ENCODE measurements at places on chromosomes 12 and 14.

- peak; percentile 99 for DNase-seq
These were observed at the start of gene KSR2 for GRCh38 chr12:117968826-117969659. TSS of gene KSR2 (minus strand) at chr12:117968990. CDS start at chr12:117968255, 735 bp downstream.

GRCh38 chr12:53224061-53224896, 7.7 kb downstream of the RARG start:
- peak; percentile 42 for DNase-seq

GRCh38 chr12:80701388-80701787, 6.0 kb upstream of the MYF6 start:
- DNase-seq: no peak

DNA sequence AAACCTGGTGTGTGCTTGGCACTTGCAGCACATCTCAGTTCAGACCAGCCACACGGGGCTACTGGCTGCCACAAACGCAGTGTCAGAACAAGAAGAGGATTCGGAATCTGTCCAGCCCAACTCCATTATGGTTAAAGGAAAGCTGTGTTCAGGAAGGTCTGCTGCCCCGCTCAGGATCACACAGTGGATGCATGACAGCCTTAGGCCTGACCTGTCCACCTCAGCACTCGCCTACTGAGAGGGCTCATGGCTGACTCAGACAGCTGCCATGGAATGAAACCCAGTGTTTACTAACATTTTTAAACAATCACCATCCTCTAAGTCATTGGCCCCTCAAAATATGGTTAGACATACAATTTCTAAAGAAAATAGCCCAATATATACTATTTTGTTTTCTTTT, 5.6 kb upstream of the NIN start:
- no peak for DNase-seq

DNA sequence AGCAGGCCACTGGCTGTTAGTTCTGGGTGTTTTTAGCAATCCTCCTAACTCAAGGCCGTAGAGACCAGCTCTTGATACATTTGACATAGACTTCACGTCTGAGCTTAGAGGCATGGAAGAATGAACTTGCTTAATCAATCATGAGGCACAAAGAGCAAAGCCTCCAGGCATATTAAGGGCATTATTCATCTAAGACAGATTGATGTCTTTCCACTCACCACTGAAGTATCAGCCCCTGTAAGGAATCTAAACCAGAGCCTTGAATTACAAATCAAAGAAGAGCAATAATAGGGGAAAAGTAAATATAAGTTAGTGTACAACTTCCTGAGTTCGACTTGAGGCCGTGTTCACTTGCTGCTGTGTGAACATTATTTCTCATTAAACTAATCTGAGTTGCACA, 1470.7 kb downstream of the AACS start:
- no peak for DNase-seq

DNA sequence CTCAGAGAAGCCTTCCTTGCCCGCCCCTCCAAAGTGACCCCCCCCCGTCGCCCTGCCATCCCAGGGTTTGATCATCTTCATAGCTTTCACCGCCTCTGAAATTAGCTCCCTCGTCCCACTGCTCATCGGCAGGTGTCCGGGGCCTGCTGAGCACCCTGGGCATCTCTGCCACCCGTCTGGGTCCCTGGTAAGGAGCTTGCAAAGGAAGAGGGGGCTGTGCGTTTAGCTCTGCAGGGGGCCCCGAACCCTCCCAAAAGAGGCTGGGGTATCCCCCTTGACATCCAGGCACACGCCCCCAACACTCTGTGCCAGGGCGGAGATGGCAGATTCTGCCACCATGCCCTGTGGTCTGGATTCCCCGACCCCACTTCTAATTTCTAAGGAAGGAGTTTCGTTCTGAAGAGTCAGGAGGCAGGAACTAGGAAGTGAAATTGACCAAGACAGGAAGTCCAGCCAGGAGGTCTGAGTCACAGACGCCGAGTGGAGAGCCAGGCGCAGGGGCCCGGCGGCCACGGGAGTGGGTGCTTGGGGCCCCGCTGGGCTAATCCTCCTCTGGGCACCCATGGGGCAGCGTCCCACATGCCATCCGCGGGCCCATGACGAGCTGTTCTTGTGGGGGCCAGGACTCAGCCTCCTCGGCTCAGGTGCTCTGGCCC, 95.7 kb downstream of the RFLNA start:
- DNase-seq: no peak

DNA sequence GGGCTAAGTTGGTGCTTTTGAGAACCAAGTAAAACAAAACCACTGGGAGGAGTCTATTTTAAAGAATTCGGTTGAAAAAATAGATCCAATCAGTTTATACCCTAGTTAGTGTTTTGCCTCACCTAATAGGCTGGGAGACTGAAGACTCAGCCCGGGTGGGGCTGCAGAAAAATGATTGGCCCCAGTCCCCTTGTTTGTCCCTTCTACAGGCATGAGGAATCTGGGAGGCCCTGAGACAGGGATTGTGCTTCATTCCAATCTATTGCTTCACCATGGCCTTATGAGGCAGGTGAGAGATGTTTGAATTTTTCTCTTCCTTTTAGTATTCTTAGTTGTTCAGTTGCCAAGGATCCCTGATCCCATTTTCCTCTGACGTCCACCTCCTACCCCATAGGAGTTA, 1.8 kb upstream of the RAB5B start:
- DNase-seq: no peak

GRCh38 chr12:110743571-110744093, 941 bp upstream of the PPP1CC start:
- DNase-seq: no peak

- DNase-seq: no peak
These were observed 759.6 kb upstream of the TMEM132C start for GRCh38 chr12:127507341-127507740.

DNA sequence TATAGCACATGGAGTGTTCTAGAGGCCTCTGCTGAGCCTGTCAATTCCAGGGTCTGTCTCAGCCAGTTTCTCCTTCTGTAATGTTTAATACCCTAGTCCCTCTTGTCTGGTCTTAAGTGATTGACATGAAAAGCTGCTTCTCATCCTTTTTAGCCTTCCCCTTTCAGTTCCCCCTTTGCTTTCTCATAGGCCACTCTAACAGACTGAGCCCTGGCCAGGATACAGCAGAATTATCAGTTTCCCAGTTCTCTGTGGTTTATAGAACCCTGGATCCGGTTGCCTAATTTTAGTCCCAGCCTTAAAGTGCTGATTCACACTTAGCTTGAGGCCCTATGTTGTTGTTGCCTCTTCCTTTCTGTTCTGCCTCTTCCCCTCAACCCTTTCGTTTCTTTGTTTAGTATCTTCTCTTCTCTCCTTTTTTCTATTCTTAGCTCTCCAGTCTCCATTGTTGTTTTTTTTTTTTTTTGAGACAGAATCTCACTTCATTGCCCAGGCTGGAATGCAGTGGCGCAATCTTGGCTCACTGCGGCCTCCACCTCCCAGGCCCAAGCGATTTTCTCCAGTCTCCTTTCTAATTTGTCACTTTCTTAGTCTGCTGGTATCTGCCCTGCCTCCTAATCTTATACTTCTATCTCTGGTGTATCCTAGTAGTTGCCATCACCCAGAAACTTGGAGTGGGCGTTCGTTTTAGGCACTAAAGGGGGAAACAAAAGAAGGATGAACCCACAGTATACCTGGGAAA, 2.9 kb upstream of the BIN2 start:
- no peak for DNase-seq

DNA sequence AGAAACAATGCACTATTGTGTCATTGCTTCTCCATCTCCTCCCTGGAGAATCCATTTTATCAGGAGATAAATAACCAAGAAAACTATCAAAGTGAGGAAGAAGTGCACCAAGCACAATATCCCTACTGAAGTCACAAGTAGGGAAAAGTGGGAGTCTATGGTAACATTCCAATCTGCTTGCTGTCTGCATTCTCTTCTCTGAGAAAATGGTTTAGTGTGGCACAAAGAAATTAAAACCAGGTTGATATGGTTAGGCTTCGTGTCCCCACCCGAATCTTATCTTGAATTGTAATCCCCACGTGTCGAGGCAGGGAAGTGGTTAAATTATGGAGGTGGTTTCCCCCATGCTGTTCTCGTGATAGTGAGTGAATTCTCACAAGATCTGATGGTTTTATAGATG, 209.7 kb downstream of the PRKD1 start:
- no peak for DNase-seq

DNA sequence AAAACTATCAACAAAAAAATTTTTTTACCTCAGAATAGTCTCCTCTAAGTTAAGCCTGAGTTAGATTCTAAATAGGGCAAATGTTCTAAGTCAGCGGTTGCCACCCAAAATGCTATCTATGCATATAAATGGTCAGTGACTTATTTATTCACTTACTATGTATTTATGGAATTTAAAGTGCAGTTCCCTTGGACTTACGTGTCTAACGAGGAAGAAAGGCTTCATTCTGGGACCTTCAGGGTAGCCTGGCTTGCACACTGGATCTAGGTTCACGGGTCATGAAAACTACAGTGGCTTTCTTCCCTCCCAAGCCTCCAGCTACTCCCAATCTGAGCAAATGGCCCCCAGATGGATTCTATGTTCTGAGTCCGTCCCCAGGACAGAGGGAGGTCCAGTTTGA, 77.1 kb downstream of the ARF6 start:
- DNase-seq: no peak

- no peak for DNase-seq
These were observed 5.2 kb upstream of the PNMA1 start for GRCh38 chr14:73719361-73719760.

- DNase-seq: no peak
These were observed 23.6 kb upstream of the ADAM20 start for GRCh38 chr14:70558356-70558755.

DNA sequence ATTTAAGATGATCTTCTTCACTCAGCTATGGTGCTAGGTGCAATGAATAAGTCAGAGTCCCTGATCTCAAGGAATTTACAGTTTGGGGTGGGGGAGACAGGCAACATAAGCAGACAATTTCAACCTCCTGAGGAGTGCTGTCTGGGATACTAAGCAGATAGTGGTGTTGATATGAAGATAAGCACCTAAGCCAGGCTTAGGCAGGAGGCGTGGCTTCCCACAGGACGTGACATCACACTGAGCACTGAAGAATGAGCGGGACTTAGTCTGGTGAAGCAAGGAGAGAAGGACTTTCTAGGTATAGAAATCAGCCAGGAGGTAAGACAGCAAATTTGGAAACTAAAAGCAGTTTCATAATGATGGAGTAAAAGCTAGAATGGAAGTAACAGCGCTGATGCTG, 6.8 kb downstream of the PRPH start:
- no peak for DNase-seq

GRCh38 chr14:29757711-29758233, 169.9 kb downstream of the PRKD1 start:
- no peak for DNase-seq

- no peak for DNase-seq
These were observed at the start of gene CPNE8 for GRCh38 chr12:38905480-38906351. TSS of gene CPNE8 (minus strand) at chr12:38905591. CDS start at chr12:38905534, 57 bp downstream.

GRCh38 chr12:89421092-89421835, 69.0 kb upstream of the DUSP6 start:
- no peak for DNase-seq

DNA sequence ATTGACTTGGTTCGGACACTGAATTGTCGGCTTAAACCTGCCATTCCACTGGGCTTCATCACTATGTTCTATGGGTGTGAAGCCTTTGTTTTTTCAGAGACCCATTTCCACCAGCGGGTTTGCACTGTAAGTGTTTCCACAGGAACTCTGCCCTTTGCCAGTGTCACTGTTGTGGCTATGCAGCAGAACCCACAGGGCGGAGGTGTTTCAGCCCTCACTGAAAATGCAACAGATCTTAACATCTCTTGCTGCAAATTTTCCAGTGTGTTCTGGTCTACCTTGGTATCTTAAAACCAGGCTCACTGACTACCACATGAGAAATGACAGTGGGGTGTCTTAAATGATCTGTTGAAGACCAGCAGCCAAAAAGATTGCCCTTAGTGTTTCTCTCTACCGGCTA, 21.1 kb downstream of the PRKCH start:
- no peak for DNase-seq

GRCh38 chr12:45268672-45269411, 52.9 kb downstream of the ANO6 start:
- peak; percentile 7 for DNase-seq

- DNase-seq: peak; percentile 29
These were observed 84.0 kb downstream of the BORCS5 start for GRCh38 chr12:12440784-12441428.

DNA sequence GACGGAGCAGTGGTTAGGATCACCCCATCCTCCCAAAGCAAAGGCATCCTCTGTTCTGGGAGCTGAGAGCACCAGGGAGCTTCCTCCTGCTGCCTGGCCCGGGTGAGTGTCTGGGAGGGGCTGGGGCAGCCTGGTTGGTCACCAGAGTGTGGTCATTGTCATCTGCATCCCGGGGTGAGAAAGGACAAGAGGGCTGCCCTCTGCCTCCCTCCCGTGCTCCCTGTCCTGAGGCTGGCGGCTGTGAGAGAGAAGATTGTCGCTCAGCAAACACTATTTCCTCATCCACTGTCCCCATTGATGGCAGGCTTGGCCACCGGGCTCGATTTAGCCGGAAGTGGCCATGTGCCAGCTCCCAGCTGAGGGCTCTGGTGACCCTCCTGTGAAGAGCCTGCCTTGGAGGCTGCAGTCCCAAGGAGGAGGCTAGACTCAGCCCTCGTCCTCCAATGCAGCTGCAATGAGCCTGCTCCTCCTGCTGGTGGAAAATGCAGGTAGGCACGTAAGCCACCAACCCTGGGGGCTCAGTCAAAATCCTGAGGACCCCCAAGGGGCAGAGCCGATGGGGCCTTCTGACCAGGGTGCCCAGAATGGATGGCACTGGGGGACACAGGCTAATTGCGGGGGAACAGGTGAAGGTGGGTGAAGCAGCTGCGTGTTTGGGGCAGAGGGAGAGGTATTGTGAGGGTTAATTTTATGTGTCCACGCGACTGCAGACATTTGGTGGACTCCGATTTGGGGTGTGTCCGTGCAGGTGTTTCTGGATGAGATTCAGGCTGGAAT, 155.7 kb downstream of the KIF26A start:
- peak; percentile 75 for DNase-seq

- DNase-seq: no peak
These were observed 138.8 kb downstream of the DACT1 start for GRCh38 chr14:58776516-58776915.

DNA sequence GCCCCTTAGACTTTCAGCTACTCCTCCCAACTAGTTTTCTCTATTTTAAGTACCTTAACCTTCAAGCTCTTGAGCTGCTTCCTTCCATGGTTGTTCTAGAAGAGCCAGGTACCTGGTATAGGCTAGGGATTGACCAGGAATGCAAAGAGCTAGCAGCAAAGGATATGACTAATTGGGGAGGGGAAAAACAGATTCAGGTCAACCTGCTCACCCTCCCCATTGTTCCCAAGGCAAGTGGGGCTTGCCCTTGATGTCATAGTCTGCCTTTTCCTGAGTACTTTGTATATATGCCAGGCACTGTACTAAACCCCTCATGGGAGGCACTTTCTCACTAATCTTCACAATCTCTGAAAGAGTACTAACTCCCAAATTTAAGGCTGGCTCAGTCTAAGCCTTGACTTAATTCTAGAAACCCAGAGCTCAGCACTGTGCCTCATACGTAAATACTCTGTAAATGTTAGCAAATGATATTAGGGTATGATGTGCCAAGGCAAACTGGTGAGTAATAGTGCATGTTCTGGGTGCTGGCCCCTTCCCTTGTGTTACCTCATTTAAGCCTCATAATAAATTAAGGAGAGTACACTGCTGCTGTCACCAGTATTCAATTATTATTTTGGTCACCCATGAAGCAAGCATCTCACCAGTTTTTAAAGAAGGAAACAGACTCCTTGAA, 42.2 kb downstream of the SUDS3 start:
- no peak for DNase-seq

Data from COR-L47 (cell line).